ENCODE measurements at places on chromosomes 1 and 21.

DNA sequence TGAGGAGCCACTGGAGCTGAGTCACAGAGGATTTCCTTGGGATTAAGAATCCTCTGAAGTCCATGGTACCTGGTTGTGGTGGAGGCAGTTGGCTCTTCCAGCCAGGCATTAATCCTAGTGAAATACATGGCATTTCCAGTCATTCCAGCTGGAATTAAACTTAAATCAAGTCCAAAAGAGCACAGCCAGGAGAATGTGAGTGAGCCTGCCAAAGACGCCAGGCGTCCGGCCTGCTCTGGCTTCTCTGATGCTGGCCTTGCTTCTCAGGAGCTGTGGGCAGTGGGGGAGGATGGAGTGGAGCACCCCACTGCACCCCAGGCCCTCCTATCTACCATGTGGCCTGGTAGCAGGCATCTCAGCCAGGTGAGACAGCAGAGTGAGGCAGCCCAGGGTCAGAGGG lies 23.4 kb upstream of the TENT5C start:
- no peak for DNase-seq

DNA sequence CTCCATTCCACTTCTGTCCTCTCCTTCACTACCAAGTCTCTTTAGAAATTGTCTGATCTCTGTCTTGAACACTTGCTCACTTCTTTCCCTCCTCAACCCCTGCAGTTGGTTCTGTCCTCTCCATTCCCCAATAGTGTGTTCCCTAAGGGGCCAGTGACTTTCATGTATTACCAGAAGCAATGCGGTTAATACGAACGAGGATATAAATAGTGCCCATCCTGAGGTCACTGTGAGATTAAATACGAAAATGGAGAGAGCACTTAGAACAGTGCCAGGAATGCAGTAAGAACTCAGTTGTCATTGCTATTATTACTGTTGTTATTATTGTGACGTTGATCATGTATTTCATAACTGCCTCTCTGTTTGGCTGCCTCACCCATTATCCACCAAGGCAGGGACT lies 53.0 kb upstream of the ARTN start:
- DNase-seq: no peak

GRCh38 chr1:64678366-64678765 lies 66.5 kb upstream of the RAVER2 start:
- DNase-seq: no peak

DNA sequence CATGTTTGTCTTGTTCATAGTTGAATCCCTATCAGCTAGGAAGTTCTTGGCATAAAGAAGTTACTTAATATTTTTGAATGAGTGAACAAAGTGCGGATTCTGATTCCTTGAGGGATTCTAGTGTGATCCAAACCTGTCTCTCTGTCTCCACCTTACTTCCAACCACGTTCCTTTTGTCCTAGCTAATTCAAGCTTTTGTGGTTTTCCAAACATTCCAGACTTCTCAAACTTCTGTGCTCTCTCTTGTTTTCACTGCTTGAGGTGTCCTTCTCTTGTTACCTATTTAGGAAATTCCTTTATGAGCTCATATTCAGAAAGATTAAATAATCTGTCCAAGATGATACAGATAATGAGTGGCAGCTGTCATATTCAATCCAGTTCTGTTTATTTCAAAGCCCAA lies 353.2 kb downstream of the PTBP2 start:
- DNase-seq: no peak

GRCh38 chr1:94805912-94806311 lies 14.2 kb upstream of the SLC44A3 start:
- peak; percentile 13 for DNase-seq

DNA sequence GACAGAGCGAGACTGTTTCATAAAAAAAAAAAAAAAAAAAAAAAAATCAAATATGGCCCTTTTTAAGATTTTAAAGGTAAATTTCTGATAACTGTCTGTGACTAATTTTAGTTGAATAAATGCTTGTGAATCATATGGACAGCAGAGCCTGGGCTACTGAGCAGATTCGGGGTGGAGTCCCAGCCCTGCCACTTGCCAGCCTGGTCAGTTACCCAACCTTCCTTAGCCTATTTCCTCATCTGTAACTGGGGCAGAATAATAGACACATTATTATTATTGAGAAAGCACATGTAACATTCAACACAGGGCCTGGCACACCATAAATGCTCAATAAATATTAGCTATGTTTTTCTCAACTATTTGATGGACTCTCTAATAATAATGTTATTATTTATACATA lies 11.2 kb upstream of the H3-3A start:
- DNase-seq: no peak

DNA sequence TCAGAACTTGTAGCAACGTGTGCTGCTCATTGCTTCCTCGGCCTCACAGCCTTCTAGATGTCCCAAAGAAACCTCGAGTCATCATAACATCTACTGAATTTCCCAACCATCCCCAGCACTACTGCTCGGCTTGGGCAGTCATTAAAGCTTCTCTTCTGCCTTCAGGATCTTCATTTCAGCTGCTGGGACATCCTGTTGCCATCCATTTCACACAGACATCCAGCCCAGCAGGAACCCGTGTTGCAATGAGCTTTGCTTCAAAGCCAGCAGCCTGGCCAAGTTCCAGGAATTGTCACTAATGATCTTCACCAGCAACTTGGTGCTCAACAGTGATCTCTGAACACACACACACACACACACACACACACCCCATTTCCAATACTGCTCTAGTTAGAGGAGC lies 18.5 kb downstream of the WLS start:
- no peak for DNase-seq

GRCh38 chr1:25657121-25657882 lies 40.7 kb downstream of the MAN1C1 start:
- no peak for DNase-seq

DNA sequence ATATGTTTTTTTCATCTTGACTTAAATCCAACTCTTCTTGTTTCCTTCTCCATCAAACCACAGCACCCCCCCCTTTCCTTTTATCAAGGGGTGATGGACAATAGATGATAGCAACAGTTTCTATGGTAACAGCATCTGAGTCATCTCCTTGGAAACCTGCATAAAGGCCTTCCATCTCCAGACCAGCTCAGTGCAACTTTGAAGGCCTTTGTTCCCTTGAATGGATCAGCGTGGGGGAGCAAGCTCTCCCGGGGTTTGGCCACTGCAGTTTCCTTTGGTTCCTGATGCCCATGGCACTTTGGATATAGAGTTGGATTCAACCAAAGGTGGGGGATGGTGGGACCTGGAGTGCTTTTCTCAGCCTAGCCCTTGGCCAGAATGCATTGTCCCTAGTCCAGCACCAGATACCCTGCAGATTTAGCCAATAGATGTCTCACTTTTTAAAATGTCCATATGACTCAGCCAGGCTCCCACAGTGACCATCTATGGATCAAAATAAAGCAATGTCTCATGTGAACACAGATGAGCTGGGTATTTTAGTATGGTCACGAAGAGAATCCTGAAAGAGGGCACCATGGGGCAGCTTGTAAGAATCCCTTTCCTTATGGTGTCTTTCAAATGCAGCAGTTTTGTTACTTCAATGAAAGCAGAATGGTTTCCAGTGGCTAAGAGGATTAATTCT lies 127.7 kb downstream of the SPATA46 start:
- DNase-seq: peak; percentile 23

- DNase-seq: peak; percentile 11
Observed at GRCh38 chr1:110581682-110582145, 24.4 kb downstream of the KCNA2 start.

- DNase-seq: no peak
Observed at GRCh38 chr1:167629681-167630567, at the start of gene RCSD1. Gene RCSD1 (plus strand): TSS chr1:167630232. CDS start chr1:167630424, 192 bp downstream.

GRCh38 chr1:202143011-202143767 lies 1.3 kb downstream of the ARL8A start:
- no peak for DNase-seq

GRCh38 chr1:36858981-36859380 lies 175.3 kb downstream of the GRIK3 start:
- DNase-seq: no peak

DNA sequence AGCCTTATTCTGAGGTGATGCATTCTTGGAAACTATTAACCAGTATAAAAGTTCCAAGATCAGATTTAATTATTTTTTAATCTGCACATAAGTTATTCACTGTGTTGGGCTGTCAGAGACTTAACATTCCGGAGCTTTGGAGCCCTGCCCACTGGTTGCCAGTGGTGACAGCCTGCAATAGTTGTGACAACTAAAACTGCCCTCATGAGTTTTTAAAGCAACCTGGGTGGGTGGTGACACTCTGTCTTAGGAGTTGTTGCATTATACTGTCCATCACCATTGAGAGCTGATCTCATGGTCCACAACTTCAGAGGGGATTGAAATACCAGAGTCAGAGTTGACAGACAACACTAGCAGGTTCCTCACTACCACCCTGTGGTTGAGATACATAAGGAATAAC lies 653.9 kb upstream of the USP24 start:
- DNase-seq: no peak

DNA sequence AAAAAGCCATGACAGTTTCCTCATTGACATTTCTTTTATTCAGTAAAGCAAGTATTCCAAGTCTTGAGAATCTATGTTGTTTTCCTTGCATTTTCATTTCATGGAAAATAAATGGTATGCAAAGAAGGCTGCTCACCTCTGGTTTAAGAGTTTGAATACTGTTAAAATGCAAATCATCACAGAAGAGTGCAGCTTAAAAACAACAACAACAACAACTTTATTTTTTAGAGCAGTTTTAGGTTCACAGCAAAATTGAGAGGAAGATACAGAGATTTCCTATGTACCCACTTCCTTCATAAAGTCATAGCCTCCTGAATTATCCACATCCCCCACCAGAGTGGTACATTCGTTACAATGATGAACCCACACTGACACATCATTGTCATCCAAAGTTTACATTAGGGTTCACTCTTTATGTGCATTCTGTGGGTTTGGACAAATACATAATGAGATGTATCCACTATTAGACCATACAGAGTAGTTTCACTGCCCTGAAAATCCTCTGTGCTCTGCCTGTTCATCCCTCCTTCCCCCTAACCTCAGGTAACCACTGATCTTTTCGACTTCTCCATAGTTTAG lies 39.2 kb downstream of the CD2 start:
- DNase-seq: no peak

GRCh38 chr21:28641731-28642130 lies 350.9 kb downstream of the LTN1 start:
- no peak for DNase-seq

DNA sequence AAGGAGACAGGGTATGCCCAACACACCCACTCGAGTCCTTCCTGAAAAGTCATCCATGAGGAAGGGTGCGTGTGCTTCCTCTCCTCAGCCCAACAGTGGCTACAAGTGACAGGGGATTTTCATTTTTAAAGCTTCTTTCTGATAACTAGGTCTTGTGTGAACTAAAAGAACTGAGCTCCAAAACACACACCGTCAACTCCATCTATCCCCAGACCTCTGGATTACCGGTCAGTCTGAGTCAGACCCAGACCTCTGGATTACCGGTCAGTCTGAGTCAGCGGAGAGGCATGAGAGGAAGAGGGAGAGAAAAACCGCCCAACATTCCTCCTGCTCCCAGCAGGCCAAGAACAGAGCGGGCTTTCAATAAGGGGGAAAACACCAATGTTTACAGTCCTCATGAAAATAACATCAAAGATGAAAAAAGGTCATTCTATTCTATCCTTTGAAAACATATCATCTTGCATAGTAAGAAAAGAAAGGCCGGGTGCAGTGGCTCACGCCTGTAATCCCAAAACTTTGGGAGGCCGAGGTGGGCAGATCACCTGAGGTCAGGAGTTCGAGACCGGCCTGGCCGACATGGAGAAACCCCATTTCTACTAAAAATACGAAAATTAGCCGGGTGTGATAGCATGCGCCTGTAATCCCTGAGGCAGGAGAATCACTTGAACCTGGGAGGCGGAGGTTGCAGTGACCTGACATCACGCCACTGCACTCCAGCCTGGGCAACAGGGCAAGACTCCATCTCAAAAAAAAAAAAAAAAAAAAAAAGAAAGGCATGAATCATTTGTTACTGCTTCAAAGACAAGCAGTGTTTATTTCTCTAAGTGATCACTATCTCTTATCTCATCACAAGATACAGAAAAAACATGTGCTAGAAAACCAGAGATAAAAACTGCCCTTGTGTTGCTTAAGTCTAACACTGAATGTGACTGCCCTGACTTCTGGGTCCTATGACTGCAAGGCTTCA lies 3.4 kb downstream of the PTTG1IP start:
- no peak for DNase-seq

DNA sequence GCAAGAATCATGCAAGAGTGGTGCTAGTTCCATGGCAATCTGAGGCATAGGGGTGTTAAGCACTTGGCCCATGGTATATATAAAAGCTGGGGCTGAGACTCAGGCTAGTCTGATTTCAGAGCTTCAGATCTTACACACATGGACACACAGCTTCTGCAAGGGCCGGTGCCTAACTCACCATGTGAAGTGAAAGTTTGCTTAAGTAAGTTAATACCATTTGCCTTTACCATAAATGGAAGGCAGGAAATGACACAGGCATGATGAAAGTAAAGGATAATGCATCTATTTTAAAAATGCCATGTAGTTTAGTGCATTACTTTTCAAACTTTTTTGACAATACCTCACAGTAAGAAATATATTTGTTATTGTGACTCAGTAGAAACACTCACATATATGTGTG lies 122.6 kb downstream of the KCNJ6 start:
- no peak for DNase-seq

DNA sequence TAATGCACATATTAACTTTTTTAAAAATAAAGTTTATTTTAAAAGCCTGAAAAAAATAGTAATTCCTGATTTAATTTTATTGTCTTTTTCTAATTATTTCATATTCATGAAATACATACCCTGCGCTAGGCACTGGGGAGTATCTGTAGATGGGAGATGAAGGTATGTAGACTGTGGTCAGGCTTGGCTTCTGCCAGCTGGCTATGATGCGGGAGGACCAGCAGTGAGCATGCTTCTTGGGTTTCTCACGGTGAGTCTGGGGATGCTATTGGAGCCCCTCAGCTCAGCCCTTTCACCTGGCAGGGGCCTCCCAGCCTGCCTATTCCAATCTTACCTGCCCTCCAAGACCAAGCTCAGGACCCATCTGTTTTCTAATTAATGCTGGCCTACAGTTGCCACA lies 138.4 kb downstream of the NOS1AP start:
- DNase-seq: no peak

GRCh38 chr1:187033693-187034390 lies 205.1 kb downstream of the PLA2G4A start:
- no peak for DNase-seq

GRCh38 chr1:170414989-170415709 lies 116.8 kb upstream of the GORAB start:
- DNase-seq: no peak

DNA sequence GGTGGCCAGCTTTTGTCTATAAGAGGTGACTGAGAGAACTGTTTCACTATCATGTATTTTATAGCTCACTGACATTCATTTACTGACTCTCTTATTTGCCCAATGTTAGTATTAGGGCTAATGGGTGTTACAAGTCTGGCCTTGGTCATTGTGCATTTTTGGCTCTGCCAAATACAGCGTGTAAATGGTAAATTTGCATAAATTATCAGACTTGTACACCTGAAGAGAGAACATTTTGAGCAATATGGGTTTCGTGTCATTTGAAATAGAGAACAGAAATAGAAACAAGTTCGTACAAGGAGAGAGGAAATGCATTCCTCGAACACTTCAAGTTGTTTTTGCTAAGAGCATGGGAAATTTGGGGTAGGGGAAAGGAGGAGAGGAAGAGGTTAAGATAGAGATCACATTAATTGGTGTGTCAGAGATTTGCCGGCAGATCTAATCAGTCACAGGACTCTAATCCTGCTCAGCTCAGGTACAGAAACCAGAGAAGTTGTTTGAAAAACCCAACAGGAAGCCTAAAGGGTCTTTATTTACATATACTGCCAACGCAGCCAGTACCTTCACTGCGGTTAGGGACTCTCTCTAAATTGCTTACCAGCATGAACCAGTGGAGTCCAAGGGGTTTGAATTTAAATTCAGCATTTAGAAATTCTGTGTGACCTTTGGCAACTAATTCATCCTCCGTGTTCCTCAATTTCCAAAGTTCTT lies 261.5 kb downstream of the GPATCH2 start:
- no peak for DNase-seq
